ENCODE measurements at places on chromosomes 2 and 18.
A peak's percentile ranks its signal among the peaks of the same experiment; 100 is the strongest.

GRCh38 chr2:71800106-71800809 is 346.9 kb downstream of the DYSF start:
- DNase-seq: no peak

GRCh38 chr2:88074854-88075292 is 7.2 kb downstream of the SMYD1 start:
- DNase-seq: no peak

DNA sequence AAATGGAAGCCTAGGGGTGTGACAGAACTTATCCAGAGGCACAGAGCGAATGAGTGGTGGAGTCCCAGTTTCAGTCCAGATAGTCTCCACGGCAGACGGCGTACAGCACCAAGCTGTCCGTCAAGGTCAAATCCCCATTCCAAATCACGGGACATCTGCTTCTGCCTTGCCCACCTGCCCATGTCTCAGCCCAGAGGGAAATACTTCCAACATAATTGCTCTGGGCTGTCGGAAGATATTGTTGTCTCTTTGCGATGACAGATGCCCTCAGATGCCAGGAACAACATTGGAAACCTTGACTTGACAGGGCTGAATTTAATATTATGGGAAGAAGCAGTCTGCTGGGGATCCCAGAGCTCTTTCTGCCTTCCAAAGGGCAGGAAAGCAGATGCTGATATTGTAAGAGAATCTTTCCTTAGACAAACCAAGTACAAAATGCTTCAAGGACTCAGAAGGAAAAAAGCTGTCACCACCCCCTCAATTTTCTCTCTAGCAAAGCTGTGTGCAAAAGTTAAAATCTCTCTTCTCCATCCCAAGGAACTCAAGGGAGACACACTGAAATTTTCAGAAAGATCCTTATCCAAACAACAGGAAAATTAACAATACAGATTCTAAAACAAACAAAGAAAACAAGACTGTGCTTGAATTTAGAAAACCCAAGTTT is 364.0 kb downstream of the LRATD1 start:
- DNase-seq: no peak

GRCh38 chr18:2009942-2010697 is 561.2 kb downstream of the METTL4 start:
- no peak for DNase-seq

- no peak for DNase-seq
Measured at GRCh38 chr18:50898919-50899318, 20.0 kb downstream of the ME2 start.

DNA sequence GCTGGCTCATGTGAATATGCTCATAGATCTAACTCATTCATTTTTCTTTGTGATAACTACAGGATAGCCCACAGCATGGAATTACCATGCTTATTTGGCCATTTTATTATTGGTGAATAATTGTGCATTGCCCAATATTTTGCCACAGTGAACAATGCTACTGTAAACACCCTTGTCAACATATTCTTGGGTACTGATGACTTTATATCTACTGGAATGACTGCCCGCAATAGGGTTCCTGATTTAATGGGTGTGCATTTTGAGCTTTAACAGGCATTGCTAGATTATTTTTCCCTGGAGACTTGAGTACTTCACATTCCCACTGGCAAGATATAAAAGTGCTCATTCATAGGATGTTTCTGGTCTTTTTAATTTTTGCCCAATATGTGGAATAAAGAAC is 42.7 kb upstream of the EVA1A start:
- DNase-seq: no peak

- DNase-seq: no peak
Measured at GRCh38 chr2:12240206-12240605, 476.5 kb upstream of the TRIB2 start.

- DNase-seq: no peak
Measured at GRCh38 chr2:186187854-186188253, 298.2 kb upstream of the ZC3H15 start.

GRCh38 chr2:207600231-207600630 is 25.0 kb downstream of the METTL21A start:
- DNase-seq: no peak

- DNase-seq: peak; percentile 25
Measured at GRCh38 chr18:49898421-49898820, 85.1 kb upstream of the ACAA2 start.

DNA sequence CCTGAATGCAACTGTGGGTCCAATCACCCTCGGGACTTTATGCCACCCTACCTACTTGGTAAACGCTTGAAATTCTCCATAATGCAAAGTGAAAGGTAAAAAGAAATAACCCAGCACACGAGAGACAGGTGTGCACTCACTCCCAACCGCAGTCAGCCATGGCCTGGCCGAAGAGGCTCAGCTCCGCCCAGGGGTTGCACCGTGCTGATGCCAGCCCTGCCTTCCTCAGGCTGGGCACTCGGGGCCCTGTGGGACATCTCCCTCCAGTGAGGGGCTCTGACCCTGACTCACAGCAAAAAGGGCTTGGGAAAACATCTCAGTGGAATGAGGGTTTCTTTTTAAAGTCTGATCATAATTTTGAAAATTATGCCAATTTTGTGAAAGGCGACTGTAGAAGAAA is 13.3 kb downstream of the SLC66A2 start:
- no peak for DNase-seq

DNA sequence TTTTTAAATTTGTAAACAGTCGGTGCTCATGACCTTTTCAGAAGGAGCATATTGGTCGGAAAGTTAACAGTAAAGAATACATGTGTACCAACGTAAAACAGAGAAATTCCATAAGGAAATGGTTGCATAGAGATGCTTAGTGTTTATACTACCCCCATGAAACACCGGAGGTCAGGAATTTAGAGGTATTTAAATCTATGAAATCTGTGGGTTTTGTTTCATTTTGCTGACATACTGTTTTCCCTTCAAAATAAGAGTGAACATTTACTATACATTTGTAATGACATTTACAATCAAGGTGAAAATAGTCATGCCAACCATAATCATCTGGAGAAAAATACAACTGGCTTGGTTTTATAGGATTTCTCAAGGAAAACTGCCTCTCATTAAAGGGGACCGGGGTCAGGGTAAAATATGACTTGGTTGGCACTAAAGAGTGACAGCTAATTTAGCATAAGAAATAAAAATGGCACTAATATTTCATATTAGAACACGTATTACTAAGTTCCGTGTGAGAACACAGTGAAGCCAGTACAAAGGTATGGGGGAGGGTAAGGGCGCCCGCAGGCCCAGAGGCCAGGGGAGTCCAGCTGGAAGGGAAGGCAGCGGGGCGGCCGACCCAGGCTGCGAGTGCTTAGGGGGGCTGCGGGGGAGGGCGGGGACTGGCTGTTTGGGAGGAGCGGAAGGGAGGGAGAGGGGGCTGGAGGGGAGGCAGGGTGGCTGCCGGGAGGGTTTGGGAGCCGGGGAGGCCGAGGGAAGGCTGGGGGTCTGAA is 1.1 kb upstream of the RNU4ATAC start:
- no peak for DNase-seq

DNA sequence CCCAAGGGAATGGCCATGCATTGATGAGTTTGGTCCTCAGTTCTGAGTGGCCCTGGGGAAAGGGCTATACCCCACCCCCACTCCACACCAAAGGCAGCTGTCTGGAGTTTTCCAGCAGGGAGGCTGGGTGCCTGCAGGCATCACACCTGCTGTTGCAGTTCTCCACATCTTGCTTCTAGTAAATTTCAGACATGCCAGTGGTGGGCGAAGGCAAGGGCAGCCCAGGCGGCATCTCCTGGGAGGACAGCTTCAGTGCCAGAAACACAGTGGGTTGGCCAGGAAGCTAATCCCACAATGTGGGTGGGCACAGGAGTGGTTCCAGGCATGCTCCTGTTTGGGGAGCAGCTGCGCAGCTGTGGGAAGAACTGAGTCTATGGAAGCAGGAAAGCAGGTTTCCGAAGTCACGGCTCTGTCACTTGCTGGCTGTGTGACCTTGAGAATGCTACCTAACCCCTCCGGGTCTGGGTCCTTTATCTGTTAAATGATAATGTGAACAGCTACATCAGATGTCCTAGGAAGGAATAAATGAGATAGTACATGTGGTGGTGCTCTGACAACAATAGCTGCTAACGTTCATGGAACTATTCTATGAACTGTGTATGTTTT is 84.6 kb upstream of the SPTBN1 start:
- no peak for DNase-seq

- DNase-seq: no peak
Measured at GRCh38 chr2:240320204-240320993, 115.1 kb upstream of the GPC1 start.

- DNase-seq: no peak
Measured at GRCh38 chr2:65504814-65505697, 72.7 kb upstream of the SPRED2 start.

DNA sequence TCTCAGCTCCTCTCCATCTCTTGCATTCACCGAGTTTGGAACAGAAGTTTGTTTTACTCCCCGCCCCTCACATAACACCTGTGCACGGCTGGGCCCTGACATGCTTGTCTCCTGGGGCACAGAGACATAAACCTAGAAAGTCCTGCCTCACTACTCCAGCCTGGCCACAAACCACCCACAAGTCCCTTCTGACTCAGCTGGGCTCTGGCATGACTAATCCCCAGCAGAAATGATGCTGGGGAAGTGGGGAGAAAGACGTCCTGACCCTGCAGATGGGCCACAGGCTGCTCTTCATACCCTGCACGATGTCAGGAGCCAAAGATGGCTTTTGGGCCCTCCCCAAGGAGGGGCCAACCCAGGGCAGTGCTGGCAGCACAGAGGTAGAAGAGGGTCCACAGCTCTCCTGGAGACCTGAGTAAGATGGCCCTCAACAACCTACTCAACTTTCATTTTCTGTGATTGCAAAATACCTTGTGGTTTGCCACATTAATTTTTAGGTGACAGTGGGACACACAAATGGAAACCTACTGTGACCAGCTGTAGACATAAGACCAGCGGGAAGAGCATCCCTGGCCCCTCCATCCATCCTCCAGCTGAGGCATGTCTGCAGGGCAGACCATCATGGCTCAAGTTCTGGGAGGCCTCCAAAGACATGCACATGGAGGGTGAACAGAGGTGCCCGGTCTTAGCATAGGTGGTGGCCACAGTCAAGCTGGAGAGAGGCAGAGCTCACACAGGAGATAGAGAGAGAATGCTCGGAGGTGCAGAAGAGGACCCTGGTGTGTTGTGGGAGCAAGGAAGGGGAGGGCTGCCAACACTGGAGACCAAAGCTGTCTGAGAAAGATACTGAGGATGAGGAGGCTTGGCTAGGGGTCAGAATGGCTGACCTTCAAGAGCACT is 40.0 kb downstream of the DNMT3A start:
- DNase-seq: peak; percentile 76

DNA sequence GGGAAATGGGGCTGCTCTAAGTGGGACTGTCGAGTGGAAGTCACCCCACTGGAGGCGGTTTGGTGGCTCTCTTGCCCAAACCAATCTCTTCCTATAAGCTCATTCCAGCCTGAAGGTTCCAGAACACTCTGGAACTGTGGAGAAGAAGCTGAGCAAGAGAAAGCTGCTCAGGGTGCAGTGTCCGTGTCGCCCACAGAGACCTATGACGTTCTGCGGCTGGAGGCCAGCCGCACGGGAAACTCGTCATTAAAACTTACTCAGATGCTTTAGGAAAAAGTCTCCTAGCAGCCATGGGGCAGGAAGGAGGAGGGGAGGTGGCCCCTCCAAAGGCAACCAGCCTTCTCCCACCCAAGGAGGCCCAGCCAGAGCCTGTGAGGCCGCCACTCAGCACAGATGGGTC is 41.7 kb downstream of the ADCY3 start:
- no peak for DNase-seq

- no peak for DNase-seq
Measured at GRCh38 chr2:85733121-85733960, 20.4 kb upstream of the ATOH8 start.
